ENCODE measurements at places on chromosomes 3 and 15.

GRCh38 chr3:19457449-19457848 is 309.1 kb downstream of the KCNH8 start:
- H3K4me1 ChIP-seq = no peaks in the 10 kb centered on the region
- H3K4me3 ChIP-seq = no peak overlapping the region
- no peak overlapping the region for H3K27ac ChIP-seq
- H3K36me3 ChIP-seq = no peaks in the 10 kb centered on the region

DNA sequence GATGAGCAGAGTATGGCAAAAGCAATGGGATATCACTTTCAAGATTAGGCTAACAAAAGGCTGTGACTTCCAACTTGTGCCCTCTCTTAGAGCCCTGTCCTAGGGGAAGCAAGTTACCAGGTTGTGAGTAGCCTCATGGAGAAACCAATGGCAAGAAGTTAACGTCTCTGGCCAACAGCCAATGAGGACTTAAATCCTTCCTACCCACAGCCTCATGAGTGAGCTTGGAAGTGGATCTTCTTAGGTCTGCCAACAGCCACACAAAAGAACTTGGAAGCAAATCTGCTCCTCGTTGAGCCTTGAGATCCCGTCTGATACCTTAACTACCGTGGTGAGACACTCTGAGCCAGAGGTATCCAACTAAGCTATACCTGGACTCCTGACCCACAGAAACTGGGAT is 5.7 kb downstream of the NME9 start:
- H3K4me3 ChIP-seq = no peak overlapping the region
- no peak for DNase-seq
- peaks cover 7% of the 10 kb centered on the region for H3K4me1 ChIP-seq

- H3K4me3 ChIP-seq = no peak overlapping the region
- no peaks in the 10 kb centered on the region for H3K4me1 ChIP-seq
- H3K36me3 ChIP-seq = no peaks in the 10 kb centered on the region
Observed at GRCh38 chr3:129038121-129038855, 22.3 kb upstream of the GP9 start.

- DNase-seq = no peak
- H3K27me3 ChIP-seq = no peaks in the 10 kb centered on the region
- peak overlapping the region; percentile 73 for H3K4me3 ChIP-seq
- peaks cover 40% of the 10 kb centered on the region for H3K4me1 ChIP-seq
- H3K36me3 ChIP-seq = no peaks in the 10 kb centered on the region
Observed at GRCh38 chr15:96324940-96325540, 5.5 kb upstream of the NR2F2 start.

GRCh38 chr15:100810831-100811230 is 68.8 kb upstream of the ALDH1A3 start:
- DNase-seq = no peak
- no peaks in the 10 kb centered on the region for H3K27me3 ChIP-seq
- no peak overlapping the region for H3K4me3 ChIP-seq
- H3K27ac ChIP-seq = no peak overlapping the region
- no peaks in the 10 kb centered on the region for H3K36me3 ChIP-seq

DNA sequence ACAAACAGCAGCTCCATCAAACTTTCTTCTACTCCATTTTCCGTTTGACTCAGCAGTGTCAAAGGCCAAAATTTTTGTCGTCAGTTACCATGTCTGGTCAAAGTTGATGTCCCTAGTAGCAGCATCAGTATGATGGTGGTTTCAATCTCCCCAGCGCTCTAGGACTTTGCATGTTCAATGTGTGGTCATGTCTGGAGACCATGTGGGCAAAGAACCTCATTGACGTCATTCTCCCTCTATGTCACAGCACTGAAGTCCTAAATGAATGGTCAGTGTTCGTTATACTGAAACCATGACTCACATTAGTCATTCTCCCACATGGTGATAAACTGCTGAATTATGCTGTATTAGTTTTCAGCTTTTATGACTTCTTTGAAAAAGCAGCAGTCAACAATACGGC is 23.2 kb downstream of the SHC4 start:
- no peak for DNase-seq
- H3K4me1 ChIP-seq = peaks cover under 1% of the 10 kb centered on the region
- no peak overlapping the region for H3K4me3 ChIP-seq
- H3K27me3 ChIP-seq = no peaks in the 10 kb centered on the region

DNA sequence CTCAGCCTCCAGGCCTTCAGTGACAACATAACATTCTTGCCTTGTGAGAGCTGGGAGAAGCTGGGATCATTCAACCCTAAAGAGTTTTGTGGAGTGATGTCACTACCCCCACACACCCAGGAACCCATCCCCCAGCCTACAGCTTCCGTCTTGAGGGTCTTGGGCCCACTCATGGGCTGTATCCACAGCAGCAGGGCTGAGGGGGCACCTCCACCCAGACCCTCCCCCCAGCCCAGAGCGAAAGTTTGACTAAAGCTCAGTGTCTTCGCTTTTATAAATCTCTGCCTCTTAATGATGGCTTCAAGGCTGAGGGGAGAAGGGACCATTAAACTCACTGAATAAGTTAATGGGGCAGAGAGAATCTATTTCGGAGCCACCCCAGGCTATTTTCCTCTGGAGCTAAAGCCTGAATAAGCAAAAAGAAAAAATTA is 23.8 kb downstream of the NTRK3 start:
- H3K4me3 ChIP-seq = no peak overlapping the region
- no peaks in the 10 kb centered on the region for H3K4me1 ChIP-seq
- peaks cover 5% of the 10 kb centered on the region for H3K27me3 ChIP-seq

DNA sequence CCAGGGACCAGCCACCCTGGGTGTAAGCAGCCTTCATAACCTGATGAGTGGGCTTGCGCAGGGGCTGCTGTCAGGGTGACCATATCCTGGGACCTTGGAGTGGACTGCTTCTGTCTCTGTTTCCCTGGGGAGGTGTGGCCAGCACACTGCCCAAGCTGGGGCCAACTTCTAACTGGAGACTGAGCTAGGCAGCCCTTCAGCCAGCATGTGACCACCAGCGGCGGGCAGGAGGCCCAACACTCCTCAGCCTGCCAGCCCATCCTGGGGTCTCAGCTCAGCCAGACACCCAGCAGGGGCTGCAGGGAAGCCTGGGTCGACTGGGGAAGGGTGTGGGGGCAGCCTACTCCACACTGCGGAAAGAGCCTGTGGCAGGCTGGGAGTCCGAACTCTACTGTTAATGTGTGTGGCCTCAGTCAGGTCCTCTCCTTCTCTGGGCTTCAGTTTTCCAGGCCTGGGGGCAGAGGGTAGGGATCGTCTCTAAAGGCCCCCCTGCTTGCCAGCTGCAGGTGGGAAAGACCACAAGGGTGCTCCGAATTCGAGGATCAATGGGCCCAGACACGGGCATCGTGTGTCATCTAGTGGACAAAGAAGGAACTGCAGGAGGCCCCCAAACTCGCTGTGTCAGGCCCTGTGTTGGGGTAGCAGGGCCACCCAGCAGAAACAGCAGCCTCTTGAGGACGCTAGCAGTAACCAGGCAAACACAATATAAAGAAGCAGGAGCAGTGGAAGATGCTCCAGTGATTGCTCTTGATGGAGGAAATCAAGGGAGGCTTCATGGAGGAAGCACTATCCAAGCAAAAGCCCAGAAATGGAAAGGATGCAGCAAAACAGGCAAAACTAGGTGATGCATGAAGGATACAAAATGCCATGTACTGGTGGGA is 2.0 kb upstream of the SEMA3G start:
- H3K4me1 ChIP-seq = peaks cover 12% of the 10 kb centered on the region
- DNase-seq = peak; percentile 47
- no peak overlapping the region for H3K27ac ChIP-seq
- no peak overlapping the region for H3K4me3 ChIP-seq

- DNase-seq = no peak
- H3K36me3 ChIP-seq = no peaks in the 10 kb centered on the region
- H3K27ac ChIP-seq = no peak overlapping the region
- no peak overlapping the region for H3K4me3 ChIP-seq
Observed at GRCh38 chr3:9153904-9154619, 95.4 kb downstream of the SRGAP3 start.

GRCh38 chr15:42071717-42072116 is 22.6 kb downstream of the PLA2G4D start:
- H3K4me1 ChIP-seq = no peaks in the 10 kb centered on the region
- no peak for DNase-seq
- no peaks in the 10 kb centered on the region for H3K27me3 ChIP-seq
- no peak overlapping the region for H3K27ac ChIP-seq

DNA sequence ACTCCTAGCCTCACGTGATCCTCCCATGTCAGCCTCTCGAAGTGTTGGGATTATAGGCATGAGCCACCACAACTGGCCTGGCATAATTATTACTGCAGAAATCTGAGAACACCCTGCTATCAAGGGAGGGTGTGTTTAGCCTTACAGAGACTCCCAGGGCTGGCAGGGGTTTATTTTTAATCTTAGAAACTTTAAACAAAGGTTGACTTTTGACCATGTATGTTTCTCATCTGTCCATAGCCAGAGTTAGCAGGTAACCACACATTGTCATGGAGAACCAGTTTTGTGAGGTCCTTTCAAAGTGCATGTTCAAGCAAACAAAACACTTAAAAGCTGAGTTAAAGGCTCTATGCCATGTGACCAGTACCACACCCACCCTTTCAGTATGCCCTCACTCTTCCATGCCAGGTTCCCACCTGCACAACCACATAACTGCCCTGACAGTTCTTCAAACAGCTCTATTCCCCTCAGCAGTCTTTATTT is 11.1 kb downstream of the SIAH2 start:
- H3K4me3 ChIP-seq = no peak overlapping the region
- no peaks in the 10 kb centered on the region for H3K27me3 ChIP-seq
- peak; percentile 93 for DNase-seq
- peaks cover 22% of the 10 kb centered on the region for H3K4me1 ChIP-seq

DNA sequence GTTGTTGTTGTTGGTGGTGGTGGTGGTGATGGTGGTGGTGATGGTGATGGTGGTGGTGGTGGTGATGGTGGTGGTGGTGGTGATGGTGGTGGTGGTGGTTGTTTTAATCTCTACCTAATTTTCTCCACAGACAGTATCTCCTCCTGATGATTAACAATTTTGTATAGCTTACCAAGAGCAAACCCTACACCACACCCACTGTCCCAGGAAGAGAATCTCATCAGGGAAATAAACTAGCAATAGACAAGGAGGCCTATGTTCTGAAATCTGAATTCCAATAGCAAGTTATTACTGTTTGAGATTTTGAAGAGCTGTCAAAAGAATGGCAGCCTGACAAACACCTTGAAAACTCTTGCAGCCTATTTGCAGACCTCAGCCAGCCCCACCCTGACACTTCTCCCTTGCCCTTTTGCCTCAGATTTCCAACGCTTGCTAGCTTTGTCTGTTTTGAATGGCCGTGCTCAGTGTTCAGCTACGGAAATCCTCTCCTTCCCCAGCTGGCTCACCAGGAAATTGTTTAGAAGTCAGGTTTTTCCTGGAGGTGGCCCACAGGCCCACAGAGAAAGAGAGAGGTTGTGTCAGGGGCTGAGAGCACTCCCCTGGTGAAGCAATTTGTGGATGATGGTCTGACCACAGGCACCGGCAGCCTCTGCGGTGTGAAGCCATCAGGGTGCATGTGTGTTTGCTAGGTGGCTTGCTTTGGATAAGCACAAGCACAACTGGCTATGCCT is 101.6 kb downstream of the MAGI1 start:
- no peaks in the 10 kb centered on the region for H3K4me1 ChIP-seq
- H3K27me3 ChIP-seq = no peaks in the 10 kb centered on the region
- H3K4me3 ChIP-seq = no peak overlapping the region
- DNase-seq = no peak
- no peak overlapping the region for H3K27ac ChIP-seq
- H3K36me3 ChIP-seq = no peaks in the 10 kb centered on the region

- DNase-seq = no peak
- 0 out of 2 replicates have a peak, but pooled peaks cover under 1% of the 10 kb centered on the region for H3K36me3 ChIP-seq
- H3K4me3 ChIP-seq = no peak overlapping the region
- peak overlapping the region; percentile 49 for H3K27ac ChIP-seq
- no peaks in the 10 kb centered on the region for H3K27me3 ChIP-seq
Observed at GRCh38 chr15:74858369-74858740, 14.8 kb downstream of the SCAMP2 start.

DNA sequence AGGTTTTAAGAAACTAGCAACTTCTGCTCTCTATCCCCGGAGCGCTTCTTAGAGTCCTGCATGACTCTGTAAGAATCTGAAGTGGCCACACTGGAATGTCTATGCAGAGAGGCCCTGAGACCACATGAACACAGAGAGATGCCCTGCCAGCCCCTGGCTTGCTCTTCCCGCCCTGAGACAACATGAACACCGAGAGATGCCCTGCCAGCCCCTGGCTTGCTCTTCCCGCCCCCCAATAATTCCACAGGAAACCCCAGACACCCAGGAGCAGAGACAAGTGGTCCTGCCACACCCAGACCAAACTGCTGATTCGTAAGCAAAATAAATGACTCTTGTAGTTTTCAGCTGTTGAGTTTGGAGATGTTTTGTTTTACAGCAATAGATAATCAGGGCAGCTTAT is 166.1 kb downstream of the OSBPL10 start:
- no peak overlapping the region for H3K27ac ChIP-seq
- H3K4me1 ChIP-seq = no peaks in the 10 kb centered on the region
- DNase-seq = no peak
- H3K4me3 ChIP-seq = no peak overlapping the region
- no peaks in the 10 kb centered on the region for H3K27me3 ChIP-seq

DNA sequence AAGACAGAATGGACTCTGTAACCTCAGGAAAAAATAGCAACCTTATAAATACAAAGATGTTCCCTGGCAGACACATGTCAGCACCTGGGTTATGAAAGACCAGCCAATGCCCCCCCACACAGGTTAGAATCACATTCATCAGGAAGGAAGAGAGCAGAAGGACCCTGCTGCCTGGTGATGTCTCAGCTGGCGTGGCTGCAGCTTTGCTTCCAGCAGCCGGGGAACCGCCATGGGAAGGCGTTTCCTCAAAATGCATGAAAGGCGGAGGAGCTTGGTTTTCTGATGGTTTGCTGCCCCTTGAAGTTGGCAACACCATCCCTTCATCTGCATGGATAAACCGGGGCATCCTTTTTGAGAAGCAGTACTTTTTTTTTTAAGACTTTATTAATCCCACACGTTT is 10.9 kb upstream of the NSMCE3 start:
- DNase-seq = no peak
- no peak overlapping the region for H3K4me3 ChIP-seq
- no peaks in the 10 kb centered on the region for H3K36me3 ChIP-seq
- peaks cover 4% of the 10 kb centered on the region for H3K27me3 ChIP-seq

DNA sequence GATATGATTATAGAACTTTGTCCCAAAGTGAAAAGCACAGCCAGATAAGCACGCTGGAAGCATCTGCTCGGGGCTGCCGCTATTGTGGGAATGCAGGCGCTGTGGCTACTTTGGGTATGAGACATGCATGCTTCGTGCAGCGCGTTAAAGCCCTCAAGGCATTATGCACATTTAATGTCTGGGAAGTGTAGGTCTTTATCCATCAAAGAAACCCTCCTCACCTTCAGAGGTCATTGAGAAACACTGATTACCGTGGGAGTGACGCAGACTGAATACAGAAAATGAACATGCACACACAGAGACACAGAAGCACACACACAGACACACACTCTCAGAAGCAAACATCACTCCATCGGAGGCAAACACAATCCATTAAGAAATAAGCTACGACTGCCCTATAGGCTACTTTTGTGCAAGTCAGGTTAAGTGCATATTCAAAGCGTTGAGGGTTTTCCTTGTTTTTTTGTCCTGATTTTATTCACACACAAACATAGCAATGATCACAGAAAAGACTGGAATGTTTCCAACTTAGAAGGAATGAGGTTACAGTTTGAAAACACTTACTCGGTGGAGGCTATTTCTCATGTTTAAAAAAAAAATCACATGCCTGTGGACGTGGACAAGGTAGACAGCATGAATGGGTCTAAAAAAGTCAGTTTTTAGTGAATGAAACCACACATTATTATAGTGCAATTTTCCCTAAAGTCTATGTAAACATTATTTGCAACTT is 68.5 kb downstream of the PLCH1 start:
- H3K27me3 ChIP-seq = no peaks in the 10 kb centered on the region
- no peak overlapping the region for H3K4me3 ChIP-seq
- H3K4me1 ChIP-seq = no peaks in the 10 kb centered on the region
- H3K36me3 ChIP-seq = no peaks in the 10 kb centered on the region

- H3K27me3 ChIP-seq = no peaks in the 10 kb centered on the region
- H3K4me3 ChIP-seq = no peak overlapping the region
- no peak for DNase-seq
- H3K27ac ChIP-seq = no peak overlapping the region
- no peaks in the 10 kb centered on the region for H3K4me1 ChIP-seq
Observed at GRCh38 chr3:76661527-76662250, 378.2 kb upstream of the ROBO2 start.
